ENCODE measurements at places on chromosomes 5 and 9. TPM values are rescaled to one million over a fixed set of nuclear protein-coding genes. Genes with fewer than 3 reads are reported as not detected.
A peak's percentile ranks its signal among the peaks of the same experiment; 100 is the strongest.

GRCh38 chr5:51380603-51381207 is 2.5 kb upstream of the ISL1 start:
- DNase-seq = peak; percentile 59

DNA sequence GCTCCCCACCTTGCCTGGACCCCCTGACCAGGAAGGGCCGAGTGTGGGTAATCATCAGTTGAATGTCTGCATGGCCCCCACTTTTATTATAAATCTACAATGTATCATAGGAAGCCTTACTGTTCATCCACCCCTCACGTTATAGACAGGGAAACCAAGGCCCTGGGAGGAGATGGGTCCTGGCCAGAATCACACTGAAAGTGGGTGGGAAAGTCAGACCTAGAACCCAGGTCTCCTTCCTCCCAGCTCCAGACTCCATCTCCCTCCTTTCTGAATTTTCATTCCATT is 17.1 kb downstream of the CD74 start:
- no peak for DNase-seq

The KLHL3 gene
- 12.0 TPM for total RNA-seq

The XPA gene
- 26.0 TPM for total RNA-seq

DNA sequence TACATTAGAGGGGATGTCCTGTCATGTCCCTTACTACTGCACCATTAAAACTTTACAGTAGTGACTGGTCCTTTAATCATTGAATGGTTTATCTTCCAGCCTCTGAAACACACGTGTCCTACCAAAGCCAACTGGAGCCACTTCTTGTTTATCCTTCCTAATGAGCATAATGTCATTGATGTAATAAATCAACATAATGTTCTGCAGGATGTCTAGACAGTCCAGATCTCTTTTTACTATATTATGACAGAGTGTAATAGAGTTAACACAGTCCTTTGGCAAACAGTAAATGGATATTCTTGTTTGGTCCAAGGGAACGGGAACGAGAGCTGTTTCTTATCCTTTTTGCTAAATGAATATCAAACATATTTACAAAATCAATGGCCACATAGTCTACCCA is 88.1 kb upstream of the PTPRD start:
- no peak for DNase-seq

GRCh38 chr5:173891308-173892116 is 3.4 kb downstream of the CPEB4 start:
- no peak for DNase-seq

Data from urinary bladder (tissue), 4 donors.